ENCODE measurements at places on chromosomes 5 and 9.
A peak's percentile ranks its signal among the peaks of the same experiment; 100 is the strongest.

DNA sequence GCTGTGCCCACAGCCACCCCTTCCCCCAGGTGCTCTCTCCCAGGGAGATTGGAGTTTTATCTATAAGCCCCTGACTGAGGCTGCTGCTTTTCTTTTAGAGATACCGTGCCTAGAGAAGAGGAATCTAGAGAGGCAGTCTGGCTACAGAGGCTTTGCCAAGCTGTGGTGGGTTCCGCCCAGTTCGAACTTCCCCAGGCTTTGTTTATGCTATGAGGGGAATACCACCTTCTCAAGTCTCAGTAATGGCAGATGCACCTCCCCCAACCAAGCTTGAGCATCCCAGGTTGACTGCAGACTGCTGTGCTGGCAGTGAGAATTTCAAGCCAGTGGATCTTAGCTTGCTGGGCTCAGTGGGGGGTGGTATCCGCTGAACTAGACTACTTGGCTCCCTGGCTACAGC lies 157.4 kb downstream of the CAAP1 start:
- no peak for DNase-seq

DNA sequence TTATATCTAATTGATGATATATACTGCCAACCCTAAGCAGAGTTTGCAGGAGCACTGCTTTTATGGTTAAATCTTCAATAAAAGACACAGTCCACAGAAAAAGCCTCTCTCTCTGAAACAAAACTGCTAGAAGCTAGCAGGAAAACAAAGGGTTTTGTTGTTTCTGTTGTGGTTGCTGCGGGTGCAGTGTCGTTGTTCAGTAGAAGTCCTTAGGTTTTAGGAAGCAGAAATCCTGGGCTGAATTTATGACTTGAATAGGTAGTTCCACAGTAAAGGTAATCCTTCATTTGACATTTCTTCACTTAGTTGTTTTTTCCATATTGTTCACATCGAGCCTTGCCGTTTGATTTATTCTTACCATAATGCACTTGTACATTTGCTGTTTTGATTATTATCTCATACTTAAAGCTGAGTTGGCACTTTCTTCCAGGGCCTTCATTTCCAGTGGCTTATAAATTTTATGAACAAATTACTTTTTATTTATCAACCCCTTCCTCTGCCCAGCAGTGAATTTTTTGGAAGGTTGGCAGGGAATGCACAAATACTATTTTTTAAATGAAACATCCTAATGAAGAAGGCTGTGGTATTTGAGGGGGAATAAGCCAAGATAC lies 209.6 kb upstream of the SLC30A5 start:
- no peak for DNase-seq

DNA sequence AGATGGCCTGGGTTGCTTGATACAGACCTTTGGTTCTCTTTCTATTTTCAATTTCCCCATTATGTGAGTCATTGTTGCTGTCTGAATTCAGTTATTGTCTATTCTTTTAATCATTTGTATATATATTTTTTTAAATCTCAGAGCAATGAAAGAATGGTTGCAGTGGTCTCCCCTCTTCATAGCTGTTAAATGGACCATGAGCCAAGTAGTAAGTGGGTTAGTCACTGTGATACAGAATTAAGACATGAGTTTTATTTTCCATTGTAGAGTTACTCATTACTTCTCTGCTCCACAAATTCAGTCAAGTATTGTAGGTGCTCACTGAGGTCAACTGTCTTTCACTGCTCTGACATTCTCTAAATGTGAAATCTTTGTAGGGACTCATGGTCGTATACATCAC lies 174.6 kb upstream of the GRAMD2B start:
- no peak for DNase-seq

DNA sequence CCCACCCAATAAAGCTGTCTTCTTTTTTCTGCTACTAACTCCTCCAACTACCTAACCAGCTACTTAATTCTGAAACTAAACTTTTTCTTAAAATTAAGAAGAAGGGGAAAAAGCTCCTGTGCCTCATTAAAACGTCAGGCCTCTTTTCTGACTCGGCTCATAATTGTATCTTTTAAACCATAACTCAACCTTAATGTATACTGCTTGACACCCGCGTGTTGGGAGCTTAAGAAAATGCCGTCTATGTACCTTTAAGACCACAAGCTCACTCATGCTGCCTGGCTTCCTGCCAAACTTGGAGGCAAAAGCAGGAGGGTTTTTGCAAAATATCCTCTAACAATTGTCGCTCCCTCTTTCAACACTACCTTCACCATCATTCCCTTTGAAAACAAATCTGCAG lies 5.0 kb downstream of the EBF1 start:
- DNase-seq = peak; percentile 43

GRCh38 chr9:34123682-34124081 lies 2.8 kb downstream of the DCAF12 start:
- DNase-seq = peak; percentile 17

DNA sequence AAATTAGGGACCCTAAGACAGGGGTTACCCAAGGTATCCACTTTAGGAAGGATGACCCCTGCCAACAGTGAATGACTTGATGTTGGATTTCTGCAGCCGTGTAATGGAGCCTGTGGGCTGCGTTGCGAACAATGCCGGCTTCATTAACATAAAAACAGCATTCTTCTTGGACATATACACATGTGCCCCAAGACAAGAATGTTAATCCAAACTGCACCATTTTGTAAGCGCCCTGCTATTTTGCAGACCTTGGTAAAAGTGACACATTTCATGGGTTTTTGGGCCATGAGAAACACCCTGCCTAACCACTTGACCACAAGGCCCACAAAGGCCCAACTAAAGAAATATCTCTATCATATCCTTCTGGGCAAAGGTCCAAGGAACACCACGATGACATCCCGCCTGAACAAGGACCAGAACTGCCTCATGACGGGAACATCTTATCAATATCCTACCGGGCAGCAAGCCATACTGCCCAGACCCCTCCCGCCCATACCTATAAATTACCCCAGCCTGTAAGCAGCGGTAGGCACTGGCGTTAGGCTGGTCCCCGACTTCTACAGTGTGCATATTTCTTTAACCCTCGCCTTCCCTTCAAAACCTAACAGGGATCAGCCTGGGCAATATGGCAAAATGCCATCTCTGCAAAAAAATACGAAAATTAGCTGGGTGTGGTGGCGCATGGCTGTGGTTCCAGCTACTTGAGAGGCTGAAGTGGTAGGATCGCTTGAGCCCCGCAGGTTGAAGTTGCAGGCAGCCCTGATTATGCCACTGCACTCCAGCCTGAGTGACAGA lies 9.7 kb upstream of the PDCD1LG2 start:
- DNase-seq = no peak

DNA sequence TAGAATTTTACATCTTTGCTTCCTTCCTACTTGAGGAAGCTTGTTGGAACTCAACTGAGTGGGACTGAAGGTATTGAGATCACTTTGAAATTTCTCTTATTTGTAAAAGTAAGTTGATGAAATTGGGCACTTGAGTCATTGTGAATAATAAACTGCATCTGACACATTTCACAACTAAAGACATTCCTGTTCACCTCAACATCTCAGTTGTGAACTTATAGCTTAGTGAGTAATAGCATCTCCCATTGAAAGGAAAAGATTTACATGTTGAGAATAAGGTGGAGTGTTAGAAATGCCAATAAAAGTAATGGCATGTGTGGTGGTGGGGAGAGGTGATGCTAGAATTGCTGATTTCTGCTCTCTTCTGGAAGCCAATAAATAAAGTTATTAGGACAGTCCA lies 145.0 kb downstream of the SLC24A2 start:
- no peak for DNase-seq

GRCh38 chr9:71766663-71767062 lies 1.6 kb downstream of the CEMIP2 start:
- DNase-seq = peak; percentile 46

- no peak for DNase-seq
Observed at GRCh38 chr9:23522952-23523351, 303.1 kb downstream of the ELAVL2 start.

DNA sequence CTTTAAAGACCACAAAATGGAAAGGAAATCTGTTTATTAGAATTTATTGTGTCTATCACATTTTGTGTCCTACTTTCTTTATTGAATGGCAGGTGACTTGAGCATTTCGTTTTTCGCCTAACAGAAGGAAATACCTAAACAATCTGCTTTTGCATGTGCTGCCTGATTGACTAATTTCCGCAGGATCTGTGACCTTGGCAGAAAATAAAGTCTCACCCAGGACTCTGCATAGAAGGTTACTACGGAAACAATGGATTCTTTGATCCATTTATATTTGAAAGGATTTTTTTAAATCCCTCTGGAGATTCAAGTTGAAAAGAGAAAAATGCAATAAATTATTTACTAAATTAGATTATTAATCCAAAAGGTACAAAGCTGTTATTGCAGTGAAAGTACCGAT lies 61.0 kb upstream of the CAST start:
- no peak for DNase-seq

GRCh38 chr5:82635561-82636288 lies 357.6 kb upstream of the RPS23 start:
- peak; percentile 5 for DNase-seq

DNA sequence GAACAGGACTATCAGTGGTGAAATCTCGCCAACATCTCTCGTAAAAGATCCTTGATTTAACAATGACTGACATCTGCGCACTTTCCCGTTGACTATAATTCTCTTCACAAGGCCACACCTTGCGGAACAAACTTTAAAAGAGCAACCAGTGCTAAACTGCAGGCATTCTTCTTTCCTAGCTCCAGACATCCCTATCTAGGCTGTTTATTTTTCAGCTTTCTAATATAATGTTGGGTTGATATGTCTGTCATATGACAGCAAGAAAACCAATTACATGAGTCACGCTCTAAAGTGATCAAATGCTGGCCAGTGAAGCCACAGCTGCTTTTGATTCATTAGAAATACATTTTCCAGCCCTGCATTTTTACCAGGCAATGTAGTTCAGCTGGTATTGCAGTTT lies 162.5 kb downstream of the ELAVL2 start:
- DNase-seq = no peak

DNA sequence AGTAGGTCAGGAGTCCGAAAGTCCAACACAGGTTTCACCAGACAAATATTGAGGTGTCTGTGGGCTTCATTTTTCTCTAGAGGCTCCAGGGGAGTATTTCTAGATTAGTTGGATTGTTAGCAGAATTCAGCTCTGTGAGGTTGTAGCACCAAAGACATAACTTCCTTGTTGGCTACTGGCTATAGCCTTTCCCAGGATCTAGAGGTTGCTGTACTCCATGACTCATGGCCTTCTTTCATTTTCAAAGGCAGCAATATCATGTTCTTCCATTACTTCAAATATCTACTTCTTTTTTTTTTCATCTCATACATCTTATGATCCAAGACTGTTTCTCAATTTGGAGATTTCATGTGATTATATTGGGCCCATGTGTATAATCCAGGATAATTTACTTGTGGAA lies 404.0 kb upstream of the FAM174A start:
- no peak for DNase-seq

DNA sequence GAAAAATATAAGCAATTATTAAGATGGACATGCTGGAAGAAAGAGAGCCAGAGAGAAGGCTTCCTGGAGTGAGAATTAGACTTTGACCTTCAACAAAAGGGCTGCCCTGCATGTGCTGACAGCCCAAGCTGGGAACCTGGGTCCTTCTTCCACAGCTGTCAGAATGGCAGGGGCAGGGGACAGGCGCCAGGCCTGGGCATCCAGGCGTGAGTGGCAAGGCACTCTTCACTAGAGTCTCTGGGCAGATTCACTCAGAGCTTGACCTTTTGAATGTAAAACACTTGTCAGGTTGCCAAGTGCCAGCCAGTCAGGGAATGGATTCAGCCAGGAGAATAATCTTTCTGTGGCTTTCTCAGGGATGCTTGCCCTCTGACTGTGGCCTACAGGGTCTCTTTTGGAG lies 119.1 kb upstream of the CLINT1 start:
- DNase-seq = no peak

DNA sequence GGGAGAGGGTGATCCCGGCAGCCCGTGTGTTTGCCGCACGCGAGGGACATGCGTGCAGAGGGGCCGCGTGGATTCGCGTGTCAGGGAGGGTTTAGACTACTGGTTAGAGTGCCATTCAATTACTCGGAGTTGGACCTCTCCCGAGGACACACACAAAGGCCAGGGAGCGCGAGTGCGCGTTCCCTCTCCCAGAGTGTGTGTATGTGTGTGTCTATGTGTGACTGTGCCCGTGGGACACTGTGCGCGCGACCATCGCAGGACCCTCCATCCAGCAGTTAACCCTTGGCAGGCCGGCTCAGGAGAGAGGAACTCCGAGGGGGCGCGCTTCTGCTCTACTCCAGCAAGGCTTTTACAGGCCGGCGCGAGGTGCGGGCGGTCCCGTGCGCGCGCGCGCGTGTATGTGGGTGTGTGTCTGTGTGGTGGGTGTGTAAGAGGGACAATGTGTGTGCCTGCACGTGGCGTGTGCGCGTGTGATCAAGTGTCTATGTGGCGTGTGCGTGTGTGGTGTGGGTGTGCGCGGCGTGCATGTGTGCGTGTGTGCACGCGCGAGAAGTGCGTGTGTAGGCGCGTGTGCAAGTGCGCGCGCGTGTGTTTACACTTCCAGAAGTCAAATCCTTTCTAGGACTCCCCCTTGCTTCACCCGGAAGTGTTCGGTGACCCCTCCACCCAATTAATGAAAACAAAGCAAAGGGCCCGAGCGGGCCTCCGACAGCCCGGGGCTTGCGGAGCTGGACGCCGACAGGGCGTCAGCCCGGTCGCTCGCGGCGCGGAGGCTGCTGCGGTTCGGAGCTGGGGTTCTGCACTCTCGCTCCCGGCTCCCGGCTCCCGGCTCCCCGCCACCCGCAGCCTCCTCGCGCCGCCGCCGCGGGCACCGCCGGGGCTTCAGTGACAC lies 75.3 kb upstream of the TBCA start:
- no peak for DNase-seq

DNA sequence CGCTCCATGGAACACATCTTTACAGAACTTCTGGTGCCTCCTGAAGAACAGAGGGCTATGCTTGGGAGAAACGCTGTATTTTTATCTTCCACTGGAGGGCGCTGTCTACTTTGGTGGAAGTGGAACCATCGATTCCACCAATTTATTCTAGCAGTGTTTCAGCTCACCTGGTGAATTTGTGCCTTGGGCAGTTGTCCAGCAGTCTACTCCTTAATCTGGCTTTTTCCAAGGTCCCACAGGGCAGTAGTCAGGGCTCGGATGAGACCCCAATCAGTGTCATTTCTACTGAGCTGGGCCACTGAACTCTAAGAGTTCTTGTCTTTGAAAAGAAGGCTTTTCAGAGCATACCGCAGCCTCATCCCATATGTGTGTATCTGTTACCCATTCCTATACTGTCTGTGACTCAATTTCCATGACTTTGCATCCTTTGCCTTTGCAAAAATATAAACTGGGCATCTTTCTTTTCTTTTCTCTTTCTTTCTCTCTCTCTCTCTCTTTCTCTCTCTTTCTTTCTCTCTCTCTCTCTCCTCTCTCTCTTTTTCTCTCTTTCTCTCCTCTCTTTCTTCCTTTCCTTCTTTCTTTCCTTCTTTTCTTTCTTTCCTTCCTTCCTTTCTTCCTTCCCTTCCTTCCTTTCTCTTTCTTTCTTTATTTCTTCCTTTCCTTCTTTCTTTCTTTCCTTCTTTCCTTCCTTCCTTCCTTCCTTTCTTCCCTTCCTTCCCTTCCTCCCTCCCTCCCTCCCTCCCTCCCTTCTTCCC lies 138.4 kb upstream of the ZNF618 start:
- DNase-seq = no peak

- no peak for DNase-seq
Observed at GRCh38 chr5:74064225-74064624, 438.2 kb downstream of the ARHGEF28 start.

- DNase-seq = no peak
Observed at GRCh38 chr9:2493529-2493928, 128.1 kb upstream of the VLDLR start.

GRCh38 chr5:127355337-127355736 lies 64.7 kb downstream of the MEGF10 start:
- no peak for DNase-seq

- DNase-seq = no peak
Observed at GRCh38 chr5:123965626-123966025, 453.6 kb downstream of the CSNK1G3 start.

GRCh38 chr5:56069652-56070226 lies 75.0 kb upstream of the IL6ST start:
- DNase-seq = no peak
